Effector CD4-positive, alpha-beta T cell (primary cell): ENCODE measurements at places on chromosomes 11 and 22.

DNA sequence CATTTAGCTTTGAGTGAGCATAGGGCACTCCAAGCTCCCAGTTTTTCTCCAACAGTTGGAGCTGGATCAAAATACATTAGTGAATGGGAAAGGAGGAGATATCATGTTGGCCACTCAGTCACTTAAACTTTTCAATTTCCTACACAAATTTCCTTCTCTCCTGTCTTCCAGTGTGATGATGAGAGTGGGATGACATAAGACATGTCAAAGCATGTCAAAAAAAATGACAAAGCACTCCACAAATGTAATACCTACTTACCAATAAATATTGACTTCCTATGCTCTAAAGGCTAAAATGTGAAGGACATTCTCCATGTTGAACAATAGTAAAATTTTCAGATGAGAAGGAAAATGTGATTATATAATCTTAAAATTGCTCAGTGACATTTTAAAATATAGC, 1.5 kb upstream of the GRM5 start:
- no peak for DNase-seq

DNA sequence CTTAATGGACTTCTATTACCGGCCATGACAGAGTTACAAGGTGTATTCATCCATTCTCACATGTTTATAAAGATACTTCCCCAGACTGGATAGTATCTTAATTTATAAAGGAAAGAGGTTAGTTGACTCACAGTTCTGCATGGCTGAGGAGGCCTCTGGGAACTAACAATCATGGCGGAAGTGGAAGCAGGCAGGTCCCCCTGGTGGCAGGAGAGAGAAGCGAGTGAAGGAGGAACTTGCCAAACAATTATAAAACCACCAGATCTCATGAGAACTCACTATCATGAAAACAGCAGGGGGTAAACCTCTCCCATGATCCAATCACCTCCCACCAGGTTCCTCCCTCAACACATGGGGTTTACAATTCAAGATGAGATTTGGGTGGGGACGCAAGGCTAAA, 170.0 kb upstream of the PDGFD start:
- no peak for DNase-seq

- DNase-seq: no peak
These were observed 1060.1 kb downstream of the NTM start for GRCh38 chr11:132430429-132431062.

DNA sequence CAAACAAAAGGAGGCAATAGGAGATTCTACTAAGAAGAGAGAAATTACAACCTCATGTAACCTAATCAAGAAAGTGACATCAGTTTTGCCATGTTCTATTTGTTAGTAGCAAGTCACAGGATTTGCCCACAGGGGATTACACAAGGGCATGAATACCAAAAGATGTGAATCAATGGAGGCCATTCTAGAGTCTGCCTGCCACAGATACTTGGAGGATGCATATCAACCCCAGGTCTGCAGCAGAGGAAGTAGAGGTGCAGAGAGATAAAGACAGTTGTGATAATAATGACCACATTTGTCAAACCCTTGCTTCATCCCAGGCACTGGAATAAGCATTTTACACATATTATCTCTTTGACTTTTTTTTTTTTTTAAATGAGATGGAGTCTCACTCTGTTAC, 2.4 kb upstream of the ASCC2 start:
- no peak for DNase-seq

DNA sequence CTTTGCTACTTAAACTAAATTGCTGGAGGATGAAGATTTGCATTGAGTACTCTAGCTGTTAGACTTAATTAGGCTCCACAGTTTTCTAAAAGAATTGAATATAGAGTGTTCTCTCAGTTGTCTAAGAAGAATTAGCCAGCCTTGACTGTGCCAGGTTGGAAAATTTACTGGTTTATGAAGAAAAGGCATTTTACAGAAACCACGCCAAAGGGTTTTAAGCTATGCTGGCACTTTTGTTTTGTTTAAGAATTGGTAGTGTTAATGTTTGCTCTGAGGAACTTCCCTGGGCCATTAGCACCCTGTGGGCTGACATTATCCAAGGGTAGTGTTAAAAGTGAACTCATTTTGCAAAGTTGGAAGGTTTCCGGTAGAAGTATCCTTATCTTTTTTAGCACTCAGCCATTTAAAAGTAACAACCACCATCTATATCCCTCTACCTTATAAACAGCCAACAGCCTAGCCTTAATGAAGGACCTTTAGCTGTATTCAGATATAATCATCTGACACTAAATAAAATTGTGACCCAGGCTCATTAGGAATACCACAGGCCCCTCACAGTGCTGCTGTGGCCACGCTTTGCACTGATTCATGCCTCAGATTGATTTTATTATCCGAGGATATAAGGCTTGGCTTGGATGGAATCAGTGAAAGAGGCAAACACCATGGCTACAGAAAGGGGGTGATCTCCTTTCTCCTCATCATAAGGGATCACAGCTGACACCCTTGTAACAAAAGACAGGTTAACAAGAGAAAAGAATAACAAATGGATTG, 158.9 kb downstream of the NCAM1 start:
- no peak for DNase-seq

- DNase-seq: no peak
These were observed 717 bp upstream of the SLC7A4 start for GRCh38 chr22:21032868-21033688.

DNA sequence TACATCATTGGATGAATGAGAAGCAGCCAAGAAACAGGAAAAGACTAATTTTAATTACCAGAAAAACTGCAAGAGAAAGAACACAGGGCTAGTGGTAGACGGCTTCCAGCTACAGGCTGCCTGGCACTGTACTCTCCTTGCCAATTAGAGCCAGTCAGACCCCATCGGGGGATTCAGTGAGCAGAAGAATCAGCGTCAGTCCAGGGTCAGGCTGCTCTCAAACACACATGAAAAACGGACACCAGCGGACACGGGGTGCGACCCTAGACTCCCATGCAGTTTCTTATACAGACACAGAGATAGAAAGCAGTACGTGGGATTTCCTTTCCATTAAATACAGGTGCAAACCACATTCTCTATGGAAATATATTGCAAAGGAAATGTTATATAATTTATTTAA, 1.1 kb upstream of the CNTN5 start:
- DNase-seq: no peak

GRCh38 chr11:8224161-8224591, 39.5 kb downstream of the LMO1 start:
- DNase-seq: no peak

GRCh38 chr22:36341640-36342041, 46.1 kb downstream of the MYH9 start:
- no peak for DNase-seq

DNA sequence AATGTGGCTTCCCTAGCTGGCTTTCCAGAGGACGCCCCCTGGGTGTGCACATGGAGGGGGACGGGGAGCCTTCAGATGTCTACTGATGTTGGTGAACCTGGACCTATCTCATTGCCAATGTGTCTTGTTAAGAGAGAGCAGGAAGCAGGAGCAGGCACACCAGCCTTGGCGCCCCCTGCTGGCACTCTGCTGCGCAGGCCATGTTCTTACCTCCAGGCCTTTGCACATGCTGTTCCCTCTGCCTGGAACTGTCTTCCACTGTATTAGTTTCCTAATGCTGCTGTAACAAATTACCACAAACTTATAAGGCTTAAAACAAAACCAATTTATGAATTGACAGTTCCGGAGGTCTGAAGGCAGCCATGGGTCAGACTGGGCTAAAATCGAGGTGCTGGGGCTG, 23.6 kb upstream of the MN1 start:
- DNase-seq: no peak

DNA sequence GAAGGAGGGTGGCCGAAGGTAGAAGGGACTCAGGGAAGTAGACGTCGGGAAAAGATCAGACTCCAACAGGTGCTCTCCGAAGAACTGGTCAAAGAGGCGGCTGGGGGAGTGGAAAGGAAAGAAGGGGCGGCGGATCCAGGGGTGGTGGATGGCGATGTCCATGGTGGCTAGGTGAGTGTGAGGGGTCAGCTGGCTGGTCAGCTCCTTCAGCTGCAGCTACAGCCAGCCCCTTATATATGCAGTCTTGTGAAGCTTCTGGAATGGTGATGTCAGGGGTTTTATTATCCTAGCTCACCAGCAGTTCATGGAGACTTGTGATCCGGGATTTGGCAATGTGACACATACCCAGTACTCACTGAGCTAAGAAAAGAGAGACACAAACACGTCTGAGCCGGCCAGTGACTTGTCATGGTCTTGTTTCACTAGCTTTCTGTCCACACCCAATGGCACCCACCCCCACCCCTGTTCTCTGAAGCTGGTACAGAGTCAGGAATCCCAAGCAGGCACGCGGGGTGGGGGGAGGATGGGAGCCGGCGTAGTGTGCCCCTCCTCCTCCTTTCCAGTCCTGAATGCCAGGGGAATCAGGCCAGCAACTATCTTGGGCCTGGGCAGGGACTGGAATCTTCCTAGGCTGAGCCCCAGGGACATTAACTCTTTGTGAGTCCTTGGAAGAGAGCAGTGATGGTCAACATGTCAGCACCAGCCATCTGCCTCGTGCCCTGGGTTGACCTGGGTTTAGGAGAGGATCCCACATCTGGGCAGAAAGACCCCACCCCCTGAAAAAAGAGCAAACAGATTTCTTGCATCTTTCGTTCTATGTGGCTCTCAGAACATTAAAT, at the start of gene CRYAB:
TSS of gene CRYAB (minus strand) at position 208 of the 839 bp plus-strand sequence. CDS start at position 162, 46 bp downstream.
- DNase-seq: no peak

DNA sequence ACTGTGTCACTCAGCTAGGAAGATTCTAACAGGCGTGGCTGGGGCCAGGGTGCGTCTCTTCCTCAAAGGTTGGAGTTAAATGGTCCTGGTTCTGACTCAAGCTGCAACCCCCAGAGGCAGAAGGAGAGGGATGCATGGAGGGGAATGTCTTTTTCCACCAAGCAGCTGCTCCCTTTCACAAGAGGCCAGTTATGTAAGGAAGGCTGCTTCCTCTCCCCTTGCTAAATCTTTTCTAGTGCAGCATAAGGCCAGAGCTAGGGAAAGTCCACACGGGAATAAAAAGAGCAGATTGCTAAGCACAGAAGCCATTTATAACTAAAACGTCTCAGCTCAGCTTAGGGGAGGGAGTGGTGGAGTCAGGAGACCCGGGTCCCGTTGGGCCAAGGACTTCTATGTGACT, 10.0 kb downstream of the PVALB start:
- DNase-seq: no peak

GRCh38 chr11:70788248-70789022, 390.1 kb downstream of the CTTN start:
- no peak for DNase-seq
